T-cell (primary cell): ENCODE measurements at places on chromosomes 6 and 20.

DNA sequence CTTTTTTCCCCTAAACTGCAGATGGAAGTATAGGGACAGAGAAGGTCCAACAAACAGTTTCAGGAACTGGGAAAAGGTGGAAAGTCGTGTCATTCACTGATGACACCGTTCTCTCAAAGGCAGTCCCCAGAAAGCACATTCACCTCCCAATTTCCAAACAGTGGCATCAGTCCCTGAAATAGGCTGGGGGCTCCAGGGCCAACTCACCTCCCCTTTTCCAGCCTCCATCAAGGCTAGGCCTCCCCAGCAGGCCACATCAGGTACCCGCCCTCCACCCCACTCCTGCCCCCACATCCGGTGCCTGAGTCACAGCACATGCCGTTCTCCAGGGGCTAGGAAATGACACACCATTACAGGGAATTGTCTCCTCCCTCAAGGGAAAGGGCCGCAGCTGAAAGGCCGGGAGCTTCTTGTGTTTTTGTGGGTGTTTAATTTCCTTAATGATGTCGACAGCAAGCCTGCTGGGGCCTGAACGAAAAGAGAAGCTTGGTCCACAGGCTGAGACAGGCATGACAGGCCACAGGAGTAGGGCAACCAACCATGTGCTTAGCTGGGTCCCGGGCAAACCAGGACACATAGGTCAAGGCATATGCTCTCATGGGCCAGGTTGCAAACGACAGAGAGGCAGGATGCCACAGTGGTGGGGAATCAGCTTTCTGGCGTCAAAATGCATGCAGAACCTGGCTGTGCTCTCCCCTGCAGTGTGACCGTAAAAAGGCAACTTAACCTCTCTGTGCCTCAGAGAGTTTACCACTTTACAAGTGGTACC lies 39.2 kb downstream of the ZMYND8 start:
- peak; percentile 16 for DNase-seq

GRCh38 chr6:49300911-49301310 lies 162.1 kb downstream of the MMUT start:
- DNase-seq = no peak

- DNase-seq = no peak
Observed at GRCh38 chr20:8299921-8300320, 167.9 kb downstream of the PLCB1 start.

- DNase-seq = no peak
Observed at GRCh38 chr6:131257104-131257503, 121.8 kb downstream of the AKAP7 start.

DNA sequence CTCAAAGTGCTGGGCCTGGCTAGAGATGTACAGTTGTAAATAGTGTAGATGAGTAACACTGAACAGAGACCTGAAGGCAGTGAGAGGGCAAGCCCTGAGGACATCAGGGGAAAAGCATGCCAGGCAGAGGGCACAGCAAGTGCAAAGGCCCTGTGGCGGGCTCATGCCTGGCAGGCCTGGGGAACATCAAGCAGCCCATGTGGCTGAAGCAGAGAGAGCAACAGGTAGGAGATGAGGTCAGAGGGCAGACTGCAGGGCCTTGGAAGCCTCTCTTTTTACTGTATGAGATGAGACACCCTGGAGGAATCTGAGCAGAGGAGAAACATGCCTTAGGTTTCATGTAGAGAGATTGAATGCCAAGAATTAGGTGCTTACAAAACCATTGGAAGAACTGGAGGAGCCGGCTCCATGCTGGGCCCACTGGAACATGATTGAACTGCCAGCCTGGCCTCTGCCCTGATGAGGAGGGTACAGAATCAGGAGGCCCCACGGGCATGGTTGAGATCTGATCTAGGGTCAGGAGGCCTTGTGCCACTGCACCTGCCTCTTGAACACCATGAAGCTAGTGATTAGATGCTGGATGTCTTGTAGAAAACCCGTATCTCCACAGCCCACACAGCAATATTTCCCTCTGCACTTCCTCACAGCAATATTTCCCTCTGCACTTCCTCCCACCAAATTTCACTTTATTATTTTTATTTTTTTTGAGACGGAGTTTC lies 5.9 kb upstream of the HMGA1 start:
- DNase-seq = no peak

DNA sequence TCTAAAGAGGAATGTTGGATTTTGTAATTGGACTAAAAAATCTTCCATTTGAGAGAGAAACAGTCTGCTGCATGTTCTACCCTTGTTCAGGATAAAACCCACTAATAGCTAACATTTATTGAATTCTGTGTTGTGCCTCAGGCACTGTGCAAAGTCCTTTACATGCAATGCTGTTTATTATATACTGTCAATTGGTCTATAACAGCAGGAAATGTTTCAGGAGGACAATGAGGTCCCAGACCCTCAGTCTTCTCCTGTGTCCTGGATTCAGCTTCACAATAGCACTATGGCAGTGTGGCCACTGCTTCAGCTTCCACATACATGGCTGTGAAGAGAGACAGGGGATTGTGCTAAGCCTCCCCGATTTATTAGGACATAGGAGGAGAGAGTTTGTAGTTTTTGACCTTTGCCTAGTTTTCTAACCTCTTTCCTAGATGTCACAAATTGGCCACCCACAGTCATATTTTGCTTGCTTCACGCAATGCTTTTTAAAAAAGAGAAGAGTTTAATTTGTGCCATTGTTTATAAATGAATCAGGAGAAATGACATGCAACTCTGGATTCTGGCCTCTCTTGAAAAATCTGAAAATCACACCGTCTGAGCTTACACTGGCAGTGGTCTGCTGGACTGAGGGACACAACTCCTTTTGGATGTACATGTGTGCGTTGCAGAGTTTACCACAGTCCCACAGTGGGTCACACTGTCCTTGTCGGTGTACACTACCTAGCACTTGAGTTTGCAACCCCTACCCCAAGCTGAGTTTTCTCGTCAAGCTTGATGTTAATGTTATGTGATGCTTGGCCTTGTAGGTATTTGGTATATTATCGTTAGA lies 11.3 kb downstream of the PTPN1 start:
- DNase-seq = no peak

- DNase-seq = no peak
Observed at GRCh38 chr6:160795721-160796120, 93.7 kb downstream of the PLG start.

- no peak for DNase-seq
Observed at GRCh38 chr6:139115989-139116758, 18.7 kb upstream of the HECA start.

DNA sequence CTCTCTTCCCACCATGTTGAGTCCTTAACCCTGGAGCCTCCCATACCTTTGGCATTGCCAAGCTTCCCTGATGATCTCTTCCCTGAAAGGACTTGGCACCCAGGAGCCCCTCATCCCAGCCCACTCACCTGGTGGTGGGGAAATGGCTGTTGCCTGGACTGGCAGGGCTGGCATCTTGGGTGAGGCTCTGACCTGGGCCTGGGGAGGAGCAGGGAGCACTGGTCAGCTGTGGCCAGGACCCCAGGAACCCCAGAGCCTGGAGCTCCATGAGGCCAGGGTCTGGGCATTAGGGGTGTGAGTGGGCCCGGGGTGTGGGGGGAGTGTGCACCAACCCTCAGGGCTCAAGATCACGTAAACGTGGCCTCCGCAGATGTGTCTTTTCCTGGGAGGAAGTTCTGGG lies 9.5 kb downstream of the SDCBP2 start:
- DNase-seq = no peak

DNA sequence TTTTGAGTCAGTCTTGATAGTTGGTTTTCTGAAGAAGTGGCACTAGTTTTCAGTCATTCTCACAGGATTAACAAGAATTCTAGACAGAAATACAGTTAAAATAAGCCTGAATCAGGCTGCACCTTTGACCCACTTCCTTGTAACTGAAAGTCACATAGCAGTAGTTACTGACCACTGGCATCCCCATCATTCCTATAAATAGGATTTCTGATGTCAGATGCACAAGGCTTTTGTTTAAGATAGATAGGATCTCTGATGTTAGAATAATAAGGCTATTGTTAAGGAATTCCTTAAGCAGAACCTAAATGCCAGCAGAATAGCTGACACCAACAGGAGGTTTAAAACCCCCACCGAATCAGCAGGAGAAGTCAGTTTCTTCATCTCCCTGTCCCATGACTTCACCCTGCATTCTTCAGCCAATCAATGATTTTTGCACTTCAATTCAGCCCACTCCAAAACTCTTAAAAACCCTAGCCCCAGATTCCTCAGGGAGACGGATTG lies 30.6 kb upstream of the ZBTB24 start:
- no peak for DNase-seq

GRCh38 chr6:127058027-127058426 lies 60.4 kb upstream of the RSPO3 start:
- no peak for DNase-seq

DNA sequence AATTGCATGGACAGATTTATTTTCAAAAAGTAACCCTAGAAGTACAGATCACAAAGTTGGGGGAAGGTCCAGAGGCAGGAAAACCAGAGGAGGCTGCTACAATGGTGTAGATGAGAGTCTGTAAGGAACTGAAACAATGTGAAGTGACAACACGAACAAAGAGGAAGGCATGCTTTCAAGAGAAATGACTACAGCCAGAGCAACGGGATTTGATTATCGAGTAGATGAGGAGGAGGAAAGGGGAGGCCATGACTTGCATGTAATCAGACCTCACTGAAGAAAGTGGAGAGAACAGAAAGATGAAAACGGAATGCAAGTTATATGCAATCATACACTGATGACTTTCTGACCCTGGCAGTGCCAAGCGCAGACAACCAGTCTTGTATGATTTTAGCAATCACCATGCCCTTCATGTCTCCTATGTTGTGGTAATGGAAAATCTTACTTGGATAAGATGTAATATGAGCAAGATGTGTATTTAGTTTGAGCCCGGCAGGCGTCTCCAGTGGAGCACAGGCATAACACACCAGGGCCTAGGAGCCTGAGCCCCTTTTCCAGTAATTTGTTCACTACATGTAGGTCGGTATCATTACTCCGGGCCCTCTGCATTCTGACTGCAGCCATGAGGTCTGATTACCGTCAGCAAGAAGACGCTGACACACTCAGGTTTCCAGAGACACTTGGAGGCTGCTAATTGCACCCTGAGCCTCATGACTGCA lies 34.0 kb upstream of the FAM83C start:
- no peak for DNase-seq

DNA sequence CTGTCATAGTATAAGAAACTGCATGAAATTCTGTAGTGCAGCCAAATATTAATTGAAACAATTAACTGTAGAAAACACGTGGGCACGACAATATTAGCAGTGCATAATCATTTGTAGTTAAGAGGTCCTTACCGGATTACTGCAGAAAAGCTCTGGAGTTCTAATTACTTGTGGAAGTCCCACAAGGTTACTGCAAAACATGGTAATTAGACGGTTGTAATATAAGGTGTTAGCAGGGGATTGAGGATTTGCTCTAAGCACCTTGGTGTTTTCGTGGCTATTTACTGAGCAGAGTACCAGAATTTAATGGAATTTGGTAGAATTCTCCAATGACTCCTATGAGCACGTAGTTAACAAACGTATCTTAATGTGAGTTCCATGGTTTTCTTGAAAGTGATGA lies 473.6 kb upstream of the AGPAT4 start:
- no peak for DNase-seq

GRCh38 chr6:20364327-20364726 lies 37.4 kb upstream of the E2F3 start:
- DNase-seq = no peak

- no peak for DNase-seq
Observed at GRCh38 chr20:2109425-2110210, 8.0 kb downstream of the STK35 start.

DNA sequence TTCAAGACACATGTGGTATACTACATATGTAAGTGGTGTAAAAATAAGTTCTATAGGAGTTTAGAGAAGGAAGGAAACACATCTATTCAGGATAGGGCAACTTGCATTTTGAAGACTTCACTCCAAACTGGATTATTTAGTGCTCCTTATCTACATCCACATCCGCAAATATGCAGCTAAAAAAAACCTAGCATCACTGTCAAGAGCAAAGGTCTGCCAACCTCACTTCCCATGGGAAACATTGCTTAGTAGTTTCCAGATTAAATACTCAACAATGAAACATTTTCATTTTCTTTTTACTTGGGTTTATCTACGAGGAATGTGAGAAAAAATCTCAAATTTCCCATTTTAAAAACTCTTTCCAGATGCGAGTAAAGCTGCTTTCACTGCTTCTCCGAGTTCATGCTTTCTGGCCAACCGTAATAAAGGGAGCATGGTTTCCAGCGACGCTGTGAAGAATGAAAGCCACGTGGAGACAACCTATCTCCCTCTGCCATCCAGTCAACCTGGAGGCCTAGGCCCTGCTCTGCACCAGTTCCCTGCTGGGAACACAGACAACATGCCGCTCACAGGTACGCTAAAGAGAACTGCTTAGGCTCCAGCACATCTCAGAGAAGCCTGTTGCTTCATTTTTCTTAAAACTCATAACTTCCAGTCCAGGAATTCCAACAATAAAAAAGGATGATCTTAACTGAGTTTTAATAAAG lies 48.2 kb downstream of the RFX6 start:
- no peak for DNase-seq

GRCh38 chr20:9769954-9770353 lies 68.9 kb downstream of the PAK5 start:
- DNase-seq = no peak

DNA sequence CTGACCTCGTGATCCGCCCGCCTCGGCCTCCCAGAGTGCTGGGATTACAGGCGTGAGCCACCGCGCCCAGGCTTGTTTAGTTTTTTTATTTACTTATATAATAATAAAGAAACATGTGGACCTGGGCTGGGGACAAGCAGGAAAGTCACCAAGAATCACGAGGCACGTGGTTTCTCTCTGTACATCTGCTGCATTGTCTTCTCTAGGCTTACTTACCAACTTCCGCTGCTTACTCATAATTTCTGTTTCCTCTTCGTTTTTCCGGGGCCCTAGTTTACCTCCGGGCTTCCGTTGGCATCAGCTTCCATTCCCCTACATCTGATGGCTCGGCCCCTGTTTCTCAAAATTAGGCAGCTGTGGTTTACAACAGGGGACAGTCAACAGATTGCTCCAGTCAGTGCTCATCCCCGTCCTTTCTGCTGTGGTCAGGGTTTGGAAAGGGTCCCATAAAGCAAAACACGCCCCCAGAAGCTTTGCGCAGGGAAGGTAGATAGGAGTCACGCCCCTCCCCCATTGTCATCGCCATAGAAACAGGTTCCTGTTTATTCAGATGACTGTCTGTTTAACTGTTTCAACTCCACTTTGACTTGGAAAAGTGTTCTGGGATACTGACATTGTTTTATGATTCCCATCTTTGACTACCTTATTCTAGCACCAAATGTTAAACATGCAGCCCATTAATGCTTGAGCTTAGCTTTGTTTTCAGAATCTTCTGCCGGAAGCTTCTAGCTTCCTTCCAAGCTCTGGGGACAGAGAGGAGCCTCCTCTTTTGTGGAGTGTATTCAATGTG lies 31.9 kb upstream of the TXLNB start:
- peak; percentile 65 for DNase-seq

DNA sequence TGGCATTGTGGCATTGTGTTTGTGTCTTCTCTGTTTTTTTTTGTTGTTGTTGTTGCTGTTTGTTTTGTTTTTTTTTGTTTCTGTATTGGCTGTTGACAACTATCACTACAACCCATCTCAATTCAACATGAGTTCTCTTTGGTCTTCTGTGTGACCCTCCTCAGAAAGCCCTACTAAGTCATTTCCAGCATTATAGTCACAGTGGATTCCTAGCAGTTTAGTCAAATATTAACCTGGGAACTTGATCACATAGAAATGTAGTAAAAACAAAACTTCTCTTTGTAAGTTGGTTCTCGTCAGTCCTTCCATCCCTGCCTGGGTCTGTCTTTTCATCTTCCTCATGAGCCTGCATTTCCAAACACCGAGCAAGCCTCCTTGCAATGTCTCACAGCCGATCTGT lies 16.8 kb downstream of the SLC17A2 start:
- no peak for DNase-seq
